ENCODE measurements at places on chromosomes 1 and 21. TPM values are rescaled to one million over a fixed set of nuclear protein-coding genes. Genes with fewer than 3 reads are reported as not detected.

Gene KAZN
- polyA plus RNA-seq: 39.5 TPM

Gene BLZF1
- 9.2 TPM for polyA plus RNA-seq

Gene KCNJ15
- polyA plus RNA-seq: 1.1 TPM

Gene SMIM11
- not detected for polyA plus RNA-seq

Gene S100B
- 4.5 TPM for polyA plus RNA-seq

Gene TSSK3
- polyA plus RNA-seq: not detected

Gene DEPDC1
- polyA plus RNA-seq: 0.27 TPM

Gene TMCC2
- 1.3 TPM for polyA plus RNA-seq

Gene ARHGEF19
- 10.4 TPM for polyA plus RNA-seq

Gene DDOST
- polyA plus RNA-seq: 89.7 TPM

- DNase-seq: no peak
Observed at GRCh38 chr1:216521477-216521876, 98.2 kb upstream of the USH2A start.

GRCh38 chr1:110356379-110356778 is 17.2 kb downstream of the RBM15 start:
- DNase-seq: peak; percentile 54

- DNase-seq: no peak
Observed at GRCh38 chr1:30748098-30748698, 9.4 kb downstream of the LAPTM5 start.

DNA sequence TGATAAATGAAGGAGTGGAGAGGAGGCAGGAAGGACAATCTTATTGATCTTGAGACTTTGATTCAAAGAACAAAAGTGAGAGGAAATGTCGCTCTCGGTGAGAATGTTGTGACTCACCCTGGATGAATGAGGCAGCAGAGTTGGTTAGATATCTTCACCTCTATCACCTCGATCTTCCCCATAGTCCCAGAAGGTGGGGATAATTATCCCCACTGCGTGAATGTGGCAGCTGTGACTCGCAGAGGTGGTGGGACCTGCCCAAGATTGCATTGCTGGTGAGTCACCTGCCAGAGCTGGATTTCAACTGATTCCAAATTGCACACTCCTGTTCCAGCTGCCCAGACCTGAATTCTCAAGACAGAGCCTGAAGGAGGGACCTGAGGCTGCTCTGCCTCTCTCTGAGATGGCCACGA is 105.0 kb downstream of the MATN1 start:
- no peak for DNase-seq

- DNase-seq: no peak
Observed at GRCh38 chr1:230010603-230011332, 56.3 kb upstream of the GALNT2 start.

DNA sequence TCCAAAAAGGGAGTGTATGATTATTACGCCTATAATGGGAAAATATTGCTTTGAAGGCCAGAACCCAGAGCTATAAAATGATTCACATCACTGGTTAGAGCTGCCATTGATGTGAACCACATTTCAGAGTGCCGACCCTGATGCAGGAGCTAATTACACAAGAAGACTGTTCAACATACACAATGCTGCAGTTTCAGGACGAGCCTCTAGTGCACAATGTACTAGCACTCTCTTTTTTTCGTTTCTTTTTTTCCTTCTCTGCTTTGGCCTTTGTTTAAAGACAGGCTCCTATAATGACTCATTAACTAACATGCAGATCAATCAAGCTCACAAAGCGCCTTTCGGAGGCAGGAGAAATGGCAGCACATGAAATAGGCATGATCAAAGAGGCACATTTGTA is 66.0 kb upstream of the HMGB4 start:
- DNase-seq: no peak

DNA sequence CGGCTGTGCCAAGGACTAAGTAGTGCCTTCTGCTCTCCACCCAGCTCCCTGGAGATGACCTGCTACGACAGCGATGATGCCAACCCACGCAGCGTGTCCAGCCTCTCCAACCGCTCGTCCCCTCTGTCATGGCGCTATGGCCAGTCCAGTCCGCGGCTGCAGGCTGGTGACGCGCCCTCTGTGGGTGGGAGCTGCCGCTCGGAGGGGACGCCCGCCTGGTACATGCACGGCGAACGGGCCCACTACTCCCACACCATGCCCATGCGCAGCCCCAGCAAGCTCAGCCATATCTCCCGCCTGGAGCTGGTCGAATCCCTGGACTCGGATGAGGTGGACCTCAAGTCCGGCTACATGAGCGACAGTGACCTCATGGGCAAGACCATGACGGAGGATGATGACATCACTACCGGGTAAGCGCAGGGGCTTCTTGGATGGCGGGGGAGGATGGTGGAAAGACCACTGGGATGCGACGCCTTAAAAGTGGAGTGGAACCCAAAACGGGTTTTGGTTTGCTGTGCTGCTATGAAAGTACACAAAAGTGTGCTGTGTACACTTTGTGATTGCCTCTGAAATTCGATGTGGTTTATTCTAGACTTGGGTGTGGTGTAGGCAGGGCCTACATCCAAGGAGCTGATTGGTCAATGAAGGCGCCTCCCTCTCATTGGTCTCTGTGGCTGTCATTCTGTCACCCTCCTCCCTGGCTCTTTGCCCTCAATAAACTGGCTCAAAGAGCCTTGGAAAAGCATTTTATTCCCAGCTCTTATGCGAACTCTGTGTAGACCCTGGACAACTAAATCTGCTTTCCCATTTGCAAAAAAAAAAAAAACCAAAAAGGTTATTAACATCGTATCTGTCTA is 110.4 kb upstream of the IPO9 start:
- no peak for DNase-seq

GRCh38 chr1:3063379-3064295 is 5.4 kb upstream of the PRDM16 start:
- DNase-seq: peak; percentile 22

GRCh38 chr1:33141216-33141615 is 40.6 kb downstream of the TRIM62 start:
- DNase-seq: no peak

DNA sequence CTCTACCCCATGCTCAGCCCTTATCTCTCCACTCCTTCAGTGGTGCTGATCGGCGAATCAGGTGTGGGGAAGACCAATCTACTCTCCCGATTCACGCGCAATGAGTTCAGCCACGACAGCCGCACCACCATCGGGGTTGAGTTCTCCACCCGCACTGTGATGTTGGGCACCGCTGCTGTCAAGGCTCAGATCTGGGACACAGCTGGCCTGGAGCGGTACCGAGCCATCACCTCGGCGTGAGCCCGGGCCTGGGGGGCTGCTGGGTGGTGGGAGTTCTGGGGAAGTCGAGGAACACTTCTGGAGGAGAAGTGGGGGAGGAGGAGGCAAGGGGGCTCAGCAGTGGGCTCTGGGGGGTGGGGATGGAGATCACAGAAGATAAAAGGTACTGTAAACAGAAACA is 4.9 kb downstream of the RAB25 start:
- no peak for DNase-seq

DNA sequence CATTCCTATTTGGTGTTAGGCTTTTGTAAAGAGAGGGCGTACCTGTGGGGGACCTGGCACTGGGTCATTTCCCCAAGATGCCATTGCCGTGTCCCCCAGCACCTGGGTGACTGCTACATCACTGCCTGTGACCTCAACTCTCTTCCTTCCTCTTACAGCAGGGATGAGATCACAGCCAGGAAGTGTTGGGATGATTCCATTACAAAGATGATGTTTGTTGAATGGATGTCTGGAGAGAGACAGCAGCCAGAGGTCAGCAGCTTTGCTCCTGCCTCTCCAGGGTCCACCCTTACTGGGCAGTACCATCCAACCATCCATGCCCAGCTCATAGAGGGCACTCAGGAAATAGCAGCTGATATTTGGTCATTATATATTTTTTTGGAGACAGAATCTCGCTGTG is 35.1 kb downstream of the TMEM51 start:
- DNase-seq: peak; percentile 46

GRCh38 chr1:246160374-246160773 is 346.7 kb downstream of the SMYD3 start:
- DNase-seq: no peak

DNA sequence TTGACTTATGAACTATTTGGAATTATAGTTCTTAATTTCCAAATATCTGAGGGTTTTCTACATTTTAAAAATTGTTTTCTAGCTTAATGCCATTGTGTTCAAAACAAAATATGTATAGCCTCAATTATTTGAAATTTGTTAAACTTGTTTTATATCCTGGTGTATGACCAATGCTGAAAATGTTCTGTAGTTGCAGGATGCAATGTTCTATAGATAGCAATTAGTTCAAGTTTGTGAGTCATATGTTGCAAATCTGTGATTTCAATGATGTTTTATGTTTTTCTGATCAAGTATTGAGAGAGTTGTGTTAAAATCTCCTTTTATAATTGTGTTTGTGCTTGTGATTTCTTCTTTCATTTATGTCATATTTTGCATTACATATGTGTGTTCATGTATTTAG is 517.5 kb downstream of the ADGRL2 start:
- no peak for DNase-seq

GRCh38 chr1:61344696-61345095 is 262.3 kb downstream of the NFIA start:
- DNase-seq: no peak

GRCh38 chr1:201157949-201158348 is 3.7 kb upstream of the TMEM9 start:
- no peak for DNase-seq

DNA sequence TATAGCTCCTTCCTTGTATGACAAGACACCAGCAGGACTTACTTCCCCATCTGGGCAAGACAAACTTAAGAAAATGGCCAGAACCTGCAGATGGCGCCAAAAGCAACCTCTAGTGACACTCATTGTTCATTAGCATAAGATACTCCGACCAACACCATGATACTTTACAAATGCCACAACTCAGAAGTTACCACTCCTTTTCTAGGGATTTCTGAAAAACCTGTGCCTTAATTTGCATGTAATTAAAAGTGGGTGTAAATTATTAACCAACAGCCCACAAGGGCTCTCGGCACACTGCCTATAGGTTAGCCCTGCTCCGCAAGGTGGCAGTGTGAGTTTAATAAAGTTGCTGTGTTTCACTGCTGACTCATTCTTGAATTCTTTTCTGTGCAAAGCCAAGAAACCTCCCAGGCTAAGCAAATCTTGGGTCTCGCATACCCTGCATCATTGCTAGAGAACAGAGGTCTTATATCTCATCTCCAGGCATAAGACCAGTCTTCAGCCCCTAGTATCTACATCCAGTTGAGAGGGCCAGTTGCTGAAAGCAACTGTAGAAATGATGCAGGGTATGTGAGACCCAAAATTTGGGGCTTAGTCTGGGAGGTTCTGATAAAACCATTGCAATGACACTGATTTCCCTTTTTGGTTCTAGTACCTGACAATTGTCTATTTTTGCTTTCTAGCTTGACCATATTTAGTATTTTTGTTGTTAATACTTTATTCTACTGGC is 86.4 kb downstream of the FAF1 start:
- DNase-seq: peak; percentile 44

- no peak for DNase-seq
Observed at GRCh38 chr21:38493549-38494250, 4.6 kb downstream of the ERG start.

DNA sequence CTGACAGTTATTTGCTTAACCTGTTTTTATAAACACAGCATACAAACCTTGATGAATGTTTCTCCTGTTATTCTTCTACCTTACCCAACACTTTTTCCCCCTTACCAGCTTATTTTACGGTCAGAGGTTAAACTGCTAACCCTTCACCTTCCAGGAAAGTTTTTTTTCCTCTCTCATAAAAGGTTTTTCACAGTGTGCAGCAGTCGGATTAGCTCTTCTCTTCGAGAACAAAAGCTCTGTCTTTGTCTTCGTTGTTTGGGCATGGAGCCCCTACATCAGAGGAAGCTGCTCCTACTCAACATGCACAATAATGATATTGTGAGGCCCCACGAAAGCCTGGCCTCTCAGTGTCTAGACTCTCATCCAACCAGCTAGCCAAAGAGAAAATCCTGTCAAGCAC is 42.0 kb downstream of the DENND1B start:
- DNase-seq: no peak

GRCh38 chr1:241762713-241763339 is 85.2 kb upstream of the EXO1 start:
- DNase-seq: no peak

DNA sequence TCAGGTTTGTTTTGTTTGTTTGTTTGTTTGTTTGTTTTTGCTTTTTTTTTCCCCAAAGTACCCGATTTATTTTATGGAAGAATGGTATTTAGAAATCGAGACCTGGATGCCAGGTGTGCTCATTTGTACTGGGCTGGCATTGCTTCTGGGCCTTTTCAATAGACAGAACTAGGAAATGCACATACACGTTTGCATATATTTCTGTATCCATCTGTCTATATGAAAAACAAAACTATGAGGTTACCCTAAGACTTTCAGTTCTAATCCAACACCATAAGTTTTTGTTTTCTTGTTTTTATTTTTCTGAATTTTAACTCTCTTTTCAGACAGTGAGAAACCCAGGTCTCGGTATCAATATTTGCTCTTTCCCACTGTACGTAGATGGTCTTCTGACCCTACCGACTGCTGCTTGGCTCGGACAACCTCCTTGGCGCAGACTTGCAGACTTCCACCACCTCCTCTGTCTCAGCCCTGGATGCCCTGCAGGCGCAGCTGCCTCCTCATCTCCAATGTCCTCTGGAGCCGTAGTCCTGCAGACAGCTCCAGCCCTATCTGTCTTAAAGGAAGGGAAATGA is 171.7 kb downstream of the NEK7 start:
- DNase-seq: no peak

DNA sequence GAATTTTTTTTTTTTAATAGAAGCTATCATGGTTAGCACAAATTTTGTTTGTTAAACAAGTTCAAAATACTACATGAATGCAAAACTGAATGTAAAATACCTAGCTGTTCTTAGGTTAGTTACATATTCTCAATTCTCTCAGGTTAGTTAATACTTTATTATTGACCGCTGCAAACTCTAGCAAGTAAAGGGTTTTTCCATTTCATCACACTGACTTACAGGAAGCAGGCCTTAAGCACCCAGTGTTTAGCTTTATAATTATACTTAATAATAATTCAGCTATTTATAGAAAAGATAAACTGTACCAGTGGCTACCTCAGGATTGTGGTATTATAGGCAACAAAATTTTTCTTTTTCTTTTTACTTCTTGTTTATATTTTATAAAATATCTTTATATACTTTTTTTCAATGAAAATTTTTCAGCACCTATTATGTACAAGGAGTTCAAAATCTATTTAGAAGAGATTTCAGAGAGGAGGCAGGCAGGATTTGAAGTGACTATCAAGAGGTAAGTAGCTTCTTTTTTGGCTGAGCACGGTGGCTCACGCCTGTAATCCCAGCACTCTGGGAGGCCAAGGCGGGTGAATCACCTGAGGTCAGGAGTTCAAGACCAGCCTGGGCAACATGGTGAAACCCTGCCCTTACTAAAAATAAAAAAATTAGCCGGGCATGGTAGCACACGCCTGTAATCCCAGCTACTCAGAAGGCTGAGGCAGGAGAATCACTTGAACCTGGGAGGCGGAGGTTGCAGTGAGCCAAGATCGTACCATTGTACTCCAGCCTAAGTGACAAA is 17.9 kb downstream of the PLPP3 start:
- no peak for DNase-seq

DNA sequence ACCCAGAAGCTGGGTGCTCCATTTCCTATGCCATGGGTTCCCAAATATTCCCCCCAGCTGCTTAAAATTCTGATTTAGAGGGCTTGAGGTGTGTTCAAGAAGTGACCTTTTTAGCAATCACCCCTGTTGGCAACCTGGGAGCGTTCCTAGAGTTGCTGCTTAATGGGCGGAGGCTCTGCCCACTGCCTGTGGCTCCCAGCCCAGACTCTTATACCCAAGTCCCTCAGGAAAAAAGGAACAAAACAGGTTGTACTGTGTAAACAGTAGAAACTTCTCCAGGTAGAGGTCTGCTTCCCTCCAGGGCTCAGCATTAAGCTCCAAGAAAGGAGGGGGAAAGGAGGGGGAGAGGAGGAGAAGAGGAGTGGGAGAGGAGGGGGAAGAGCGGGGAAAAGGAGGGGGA is 14.6 kb upstream of the TENT5C start:
- DNase-seq: no peak

GRCh38 chr1:184253921-184254320 is 132.9 kb upstream of the C1orf21 start:
- DNase-seq: no peak
